ENCODE measurements at places on chromosomes 2 and 18.

DNA sequence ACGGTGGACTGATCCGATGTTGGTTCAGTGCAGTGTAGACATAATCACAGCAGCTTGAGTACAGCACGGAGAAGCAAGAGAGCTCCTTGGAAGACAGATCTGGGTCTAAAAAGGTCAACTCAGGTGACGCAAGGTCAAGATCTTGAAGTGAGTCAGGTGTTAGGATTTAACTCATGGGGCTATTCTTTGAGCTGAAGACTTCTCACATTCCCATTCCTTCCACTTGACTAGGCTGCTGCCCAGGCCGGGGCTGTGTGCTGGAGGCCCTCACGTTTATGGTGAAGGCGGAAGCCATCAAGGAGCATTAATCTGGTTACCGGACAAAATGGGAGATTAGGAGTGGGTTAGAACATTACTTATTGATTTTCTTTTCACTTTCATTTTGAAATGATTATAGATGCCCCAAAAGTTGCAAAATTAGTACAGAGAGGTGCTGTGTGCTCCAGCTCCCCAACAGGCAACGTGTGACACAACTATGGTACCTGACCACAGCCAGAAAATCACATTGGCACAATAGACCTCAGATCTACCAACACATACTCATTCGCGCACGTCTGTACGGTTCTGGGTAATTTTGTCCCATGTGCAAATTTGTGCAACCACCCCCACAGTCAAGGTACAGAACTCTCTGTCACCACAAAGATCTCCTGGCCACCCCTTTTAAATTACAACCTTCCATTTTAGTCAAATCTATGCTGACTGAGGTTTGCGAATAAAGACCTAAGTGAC is 77.6 kb upstream of the SEC11C start:
- no peak for DNase-seq

GRCh38 chr2:119550856-119551255 is 6.6 kb downstream of the CFAP221 start:
- no peak for DNase-seq

DNA sequence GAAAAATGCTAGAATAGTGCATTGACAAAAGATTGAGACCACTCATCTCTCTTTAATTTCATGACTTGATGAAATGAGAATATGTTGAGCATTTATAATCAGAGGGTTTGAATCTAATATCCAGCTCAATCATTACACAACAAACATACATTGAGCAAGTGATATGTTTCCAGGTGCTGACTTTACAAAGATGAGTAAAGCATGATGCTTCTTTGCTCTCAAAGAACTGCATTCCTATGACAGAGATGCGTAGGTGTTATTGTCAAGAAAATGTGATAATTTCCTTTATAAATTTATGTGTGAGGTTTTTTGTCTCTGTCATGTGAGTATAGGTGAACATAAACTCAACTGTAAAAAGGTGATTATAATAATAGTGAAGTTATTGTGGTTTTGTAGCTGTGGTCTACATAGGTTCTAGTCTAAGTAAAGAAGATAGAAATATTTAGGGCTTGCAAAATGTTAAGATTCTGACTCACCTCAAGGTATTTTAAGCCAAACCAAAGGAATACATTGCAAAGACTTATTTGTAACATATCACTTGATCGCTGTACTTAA is 389.8 kb downstream of the GALNT13 start:
- no peak for DNase-seq

DNA sequence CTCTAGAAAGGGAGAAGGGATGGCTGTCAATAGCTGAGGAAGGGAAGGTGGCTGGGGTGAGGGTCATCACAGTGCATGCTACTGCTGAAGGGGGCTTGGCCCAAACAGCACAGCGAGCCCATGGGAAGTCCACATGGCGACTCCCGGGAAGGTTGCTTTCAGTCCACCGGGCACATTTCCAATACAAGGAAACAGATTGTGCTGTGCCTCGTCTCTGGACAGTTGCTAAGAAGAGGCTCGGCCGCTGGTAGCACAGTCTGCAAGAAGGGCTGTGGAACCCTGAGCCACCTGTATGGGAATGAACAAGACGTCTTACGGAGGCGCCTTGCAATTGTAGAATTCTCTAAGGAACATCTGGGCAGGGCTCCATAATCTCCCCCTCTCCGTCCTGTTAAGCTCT is 123.1 kb downstream of the CELF4 start:
- no peak for DNase-seq
